A549 treated with ZK216348 at 1 μM for 4 hours (cell line): ENCODE measurements at places on chromosomes 5 and 9. TPM values are rescaled to one million over a fixed set of nuclear protein-coding genes. Genes with fewer than 3 reads are reported as not detected.

SLC46A2 gene
- not detected in 5 replicates for total RNA-seq

ITGA2 gene
- total RNA-seq, result 11.7 to 21.3 TPM (median 17.2 TPM) in 5 replicates

TMEM174 gene
- not detected in 5 replicates for total RNA-seq

GOLGA1 gene
- total RNA-seq, result 9.7 to 11.8 TPM (median 11.4 TPM) in 5 replicates

ANKRD18B gene
- 3.1 to 9.0 TPM (median 8.5 TPM) in 5 replicates for total RNA-seq

PITX1 gene
- 14.2 to 38.1 TPM (median 36.5 TPM) in 5 replicates for total RNA-seq

PCDHGA11 gene
- total RNA-seq, result 0.05 to 0.07 TPM in 2 of 5 replicates, not detected in the others

AMBP gene
- 6.1 to 9.0 TPM (median 6.5 TPM) in 5 replicates for total RNA-seq

SHOC1 gene
- total RNA-seq, result 0.07 TPM in 1 of 5 replicates, not detected in the others

FBXL7 gene
- total RNA-seq, result 1.0 to 1.6 TPM (median 1.5 TPM) in 5 replicates

ZBED3 gene
- total RNA-seq, result 3.0 to 4.5 TPM (median 3.7 TPM) in 5 replicates

AGXT2 gene
- not detected in 5 replicates for total RNA-seq
